Posterior cingulate gyrus (tissue), 11 donors: ENCODE measurements at places on chromosomes 11 and 22.

- DNase-seq: no peak
These were observed 1.6 kb upstream of the FBXO3 start for GRCh38 chr11:33775832-33776470.

GRCh38 chr11:132865623-132866022 is 666.7 kb downstream of the OPCML start:
- no peak for DNase-seq

DNA sequence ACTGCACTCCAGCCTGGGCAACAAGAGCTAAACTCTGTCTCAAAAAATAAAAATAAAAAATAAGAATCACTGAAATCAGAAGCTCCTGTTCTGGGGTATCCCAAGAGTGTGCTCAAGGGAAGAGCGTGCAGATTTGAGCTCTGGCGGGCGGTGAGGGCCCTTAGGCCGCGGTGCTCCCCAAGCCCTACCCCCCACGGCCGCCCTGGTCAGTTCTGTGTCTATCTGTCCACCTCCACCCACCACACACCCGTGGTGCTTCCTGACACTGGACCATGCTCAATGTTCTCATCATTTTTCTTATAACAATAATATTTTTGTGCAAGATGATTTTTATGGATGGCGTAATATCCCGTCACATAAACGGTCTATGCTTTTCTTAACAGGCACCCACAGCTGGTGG is 71.1 kb downstream of the RTL6 start:
- DNase-seq: no peak

GRCh38 chr11:85094795-85095194 is 532.3 kb downstream of the DLG2 start:
- no peak for DNase-seq

- DNase-seq: no peak
These were observed 875.8 kb downstream of the BRD1 start for GRCh38 chr22:48951836-48952235.

DNA sequence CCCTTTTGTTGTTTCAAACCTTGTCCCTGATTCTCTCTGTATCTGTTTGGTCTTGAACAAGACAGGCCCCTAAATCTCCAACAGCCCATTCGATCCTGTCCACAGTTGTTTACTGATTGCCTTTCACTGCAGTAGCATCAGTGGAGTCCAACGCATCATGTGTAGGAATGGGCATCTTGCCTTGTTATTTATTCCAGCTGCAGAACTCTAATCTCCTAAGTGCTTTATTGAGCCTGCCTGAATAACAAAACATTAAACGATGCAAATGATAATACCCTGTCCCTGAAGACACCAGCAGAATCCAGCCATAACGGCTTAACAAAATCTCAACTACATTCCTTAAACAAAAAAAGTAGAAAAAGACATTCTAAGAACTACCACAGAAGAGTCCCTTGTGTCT is 50.1 kb downstream of the SLC35F2 start:
- no peak for DNase-seq

GRCh38 chr22:44256556-44257485 is 55.9 kb downstream of the SHISAL1 start:
- DNase-seq: no peak

DNA sequence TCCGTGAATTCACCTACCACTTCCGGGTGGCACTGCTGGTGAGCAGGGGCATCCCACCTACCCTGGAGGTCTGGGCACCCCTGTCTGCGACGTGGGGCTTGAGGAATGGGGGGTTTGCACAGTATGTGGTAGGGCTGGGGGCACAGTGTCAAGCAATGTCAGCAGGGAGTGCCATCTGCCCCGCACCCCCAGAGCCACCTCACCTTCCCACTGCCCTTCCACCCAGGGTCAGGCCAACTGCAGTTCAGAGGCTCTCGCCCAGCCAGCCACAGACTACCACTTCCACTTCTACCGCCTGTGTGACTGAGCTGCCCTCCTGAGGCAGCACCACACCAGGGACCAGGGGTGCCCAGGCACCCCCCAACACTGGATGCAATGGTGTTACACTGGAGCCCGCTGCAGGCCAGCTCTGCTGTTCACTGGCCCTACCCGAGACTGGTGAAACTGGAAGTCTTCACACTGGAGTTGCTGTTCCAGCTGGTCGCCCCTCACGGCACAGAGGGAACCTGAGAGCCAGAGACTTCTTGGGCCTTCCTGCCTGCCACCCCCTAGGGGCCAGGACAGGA is 6.5 kb downstream of the TMEM258 start:
- no peak for DNase-seq

DNA sequence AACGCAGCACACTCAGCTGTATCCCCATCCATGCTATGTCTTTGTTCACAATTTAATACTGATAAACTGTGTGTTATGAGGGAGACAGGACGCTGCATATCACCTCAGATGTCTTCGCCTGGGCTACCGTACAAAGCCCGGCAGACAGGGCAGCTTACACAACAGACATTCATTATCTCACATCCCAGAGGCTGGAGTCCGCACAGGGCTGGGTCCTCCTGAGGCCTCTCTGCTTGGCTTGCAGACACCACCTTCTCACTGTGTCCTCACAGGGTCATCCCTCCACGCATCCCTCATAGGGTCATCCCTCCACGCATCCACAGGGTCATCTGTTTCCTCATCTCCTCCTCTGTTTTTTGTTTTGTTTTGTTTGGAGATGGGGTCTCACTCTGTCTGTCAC is 61.2 kb downstream of the SHANK2 start:
- peak; percentile 60 for DNase-seq

DNA sequence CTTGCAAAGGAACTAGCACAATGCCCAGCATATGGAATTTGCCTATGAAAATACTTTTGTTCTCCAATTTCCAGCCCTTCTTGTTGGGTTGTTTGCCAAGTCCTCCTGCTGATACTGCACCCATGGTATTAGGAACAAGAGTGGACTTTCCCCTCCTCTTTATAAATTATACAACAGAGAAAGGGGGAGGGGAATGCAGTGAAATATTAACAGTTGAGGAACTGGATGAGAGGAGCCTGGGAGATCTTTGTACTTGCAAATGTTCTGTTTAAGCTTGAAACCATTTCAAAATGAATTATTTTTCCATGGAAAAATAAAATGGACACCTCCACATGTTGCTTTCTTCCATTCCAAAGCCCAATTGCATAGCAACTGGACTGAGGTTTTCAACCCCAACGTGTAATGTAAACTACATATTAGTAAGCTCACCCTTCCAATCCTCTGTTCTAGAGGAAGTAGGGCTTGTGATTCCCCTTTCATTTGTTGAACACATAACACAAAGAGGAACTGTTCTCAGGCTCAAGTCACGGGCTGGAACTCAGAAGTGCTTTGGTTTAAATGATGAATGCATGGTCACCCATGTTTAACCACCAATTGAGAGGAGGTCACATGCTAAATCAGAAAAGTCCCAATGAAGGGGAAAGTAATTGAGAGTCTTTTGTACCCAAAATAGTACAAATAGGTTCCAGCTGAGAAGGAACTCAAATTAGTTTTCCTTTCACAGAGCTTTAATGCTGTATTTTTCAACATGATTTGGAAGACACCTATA is 66.2 kb upstream of the ZC3H12C start:
- DNase-seq: no peak

GRCh38 chr11:15557457-15558230 is 442.9 kb downstream of the INSC start:
- DNase-seq: no peak

DNA sequence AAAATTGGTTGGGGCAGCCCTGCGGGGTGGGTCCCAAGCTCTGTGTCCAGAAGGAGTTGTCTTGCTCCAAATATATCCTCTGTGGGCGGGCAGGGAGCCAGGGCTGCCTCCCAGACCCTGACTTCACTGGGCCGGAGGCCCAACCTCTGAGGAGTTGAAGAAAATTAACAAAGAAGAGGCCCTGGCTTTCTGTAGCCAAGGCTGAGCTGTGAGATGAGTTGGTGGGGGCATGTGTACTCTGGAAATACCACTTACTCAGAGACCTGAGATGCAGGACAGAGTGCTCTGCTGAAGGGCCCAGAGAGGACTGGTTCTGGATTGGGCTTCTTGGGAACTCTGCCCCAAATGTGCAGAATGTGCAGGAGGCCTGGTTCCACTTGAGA is 96.3 kb downstream of the SWAP70 start:
- peak; percentile 47 for DNase-seq

GRCh38 chr11:94877443-94878200 is 95.7 kb downstream of the CWC15 start:
- no peak for DNase-seq

DNA sequence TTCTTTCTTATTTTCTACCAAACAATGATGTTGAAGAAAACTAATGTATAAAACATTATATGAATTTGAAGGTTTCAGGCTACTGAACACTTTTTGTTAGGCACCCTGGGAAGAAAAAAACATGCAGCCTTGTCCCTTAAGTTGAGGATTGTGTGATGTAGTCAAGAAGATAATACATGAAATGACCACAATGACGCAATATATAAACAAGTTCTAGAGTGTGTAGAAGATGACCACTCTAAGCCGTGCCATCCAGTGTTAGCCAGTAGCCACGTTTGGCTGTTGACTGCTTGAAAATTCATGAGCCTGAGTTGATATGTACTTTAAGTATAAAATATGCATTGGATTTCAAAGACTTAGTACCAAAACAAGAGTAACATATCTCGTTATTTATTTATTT is 16.2 kb downstream of the SWAP70 start:
- DNase-seq: no peak

DNA sequence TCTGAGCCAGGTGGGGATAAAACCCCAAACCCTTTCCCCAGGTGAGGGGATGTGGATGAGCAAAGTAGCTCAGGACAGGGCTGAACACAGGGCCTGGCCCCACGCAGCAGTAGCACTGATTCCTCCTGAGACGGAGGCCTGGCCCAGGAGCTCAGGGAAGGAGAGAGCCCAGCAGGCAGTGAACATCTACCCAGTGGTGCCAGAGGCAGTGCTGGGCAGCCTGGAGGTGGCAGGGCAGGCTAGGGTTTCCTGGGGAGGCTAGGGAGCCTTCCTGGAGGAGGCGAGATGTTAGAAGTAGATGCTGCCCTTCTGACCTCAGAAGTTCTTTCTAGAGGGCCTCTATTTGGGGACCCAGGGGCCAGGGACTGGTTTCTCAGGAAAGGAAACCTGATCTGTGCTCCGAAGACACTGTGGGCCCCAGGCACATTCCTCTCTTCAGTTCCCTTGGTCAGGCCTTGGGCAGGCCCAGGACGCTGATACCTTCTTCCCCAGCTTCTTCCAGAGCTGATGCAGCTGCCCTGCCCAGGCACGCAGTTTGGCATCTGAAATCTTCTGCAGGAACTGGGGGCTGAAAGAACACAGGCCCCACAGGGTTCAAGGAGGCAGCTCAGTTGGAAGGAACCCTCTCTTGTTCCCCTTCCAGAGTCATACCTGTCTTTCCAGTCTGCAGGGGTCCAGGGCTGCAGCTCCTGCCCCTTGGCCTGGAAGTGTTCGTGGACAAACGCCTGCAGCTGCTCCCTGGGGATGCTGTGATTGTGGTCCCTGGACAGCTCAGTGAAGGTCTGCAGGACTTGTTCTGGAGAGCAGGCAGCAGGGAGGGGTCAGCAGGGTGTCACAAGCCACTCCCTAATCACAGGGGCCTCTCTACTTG is 16.8 kb downstream of the TREH start:
- no peak for DNase-seq

- DNase-seq: no peak
These were observed 822.9 kb downstream of the BRD1 start for GRCh38 chr22:49004484-49005399.

- DNase-seq: no peak
These were observed 25.8 kb upstream of the DAGLA start for GRCh38 chr11:61654397-61654829.
